Stimulated activated CD8-positive, alpha-beta memory T cell treated with anti-CD3 and anti-CD28 coated beads, Interleukin-15, amount 100 ng/mL, for 4 hours (primary cell): ENCODE measurements at places on chromosomes 13 and 19.

DNA sequence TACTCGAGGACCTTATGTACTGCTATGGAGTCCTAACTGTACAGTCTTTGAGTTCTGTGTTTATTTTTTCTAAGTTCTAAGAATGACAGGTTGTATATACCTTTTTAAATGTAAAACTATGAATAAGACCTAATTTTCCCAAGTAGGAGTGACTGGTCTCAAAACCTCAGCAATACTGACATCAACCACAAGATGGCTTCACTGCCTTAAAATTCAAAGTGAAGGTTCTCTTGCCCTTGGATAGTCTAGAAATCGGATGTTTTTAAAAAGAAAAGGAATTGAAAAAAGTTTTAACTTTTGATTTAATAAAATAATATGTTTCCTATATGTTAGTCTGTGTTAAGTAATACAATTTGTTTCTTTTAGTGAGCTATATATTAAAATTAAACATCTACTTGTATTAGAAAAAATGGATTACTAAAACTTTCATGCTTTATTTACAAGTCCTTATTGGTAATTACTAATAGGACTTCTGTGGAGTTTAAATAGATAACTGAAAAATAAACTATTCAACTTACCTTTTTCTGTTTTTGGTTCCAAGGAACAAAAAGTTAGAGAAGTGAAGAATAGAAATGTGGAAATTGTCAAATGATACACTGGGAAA, 52.0 kb downstream of the TDRD3 start:
- no peak for DNase-seq

DNA sequence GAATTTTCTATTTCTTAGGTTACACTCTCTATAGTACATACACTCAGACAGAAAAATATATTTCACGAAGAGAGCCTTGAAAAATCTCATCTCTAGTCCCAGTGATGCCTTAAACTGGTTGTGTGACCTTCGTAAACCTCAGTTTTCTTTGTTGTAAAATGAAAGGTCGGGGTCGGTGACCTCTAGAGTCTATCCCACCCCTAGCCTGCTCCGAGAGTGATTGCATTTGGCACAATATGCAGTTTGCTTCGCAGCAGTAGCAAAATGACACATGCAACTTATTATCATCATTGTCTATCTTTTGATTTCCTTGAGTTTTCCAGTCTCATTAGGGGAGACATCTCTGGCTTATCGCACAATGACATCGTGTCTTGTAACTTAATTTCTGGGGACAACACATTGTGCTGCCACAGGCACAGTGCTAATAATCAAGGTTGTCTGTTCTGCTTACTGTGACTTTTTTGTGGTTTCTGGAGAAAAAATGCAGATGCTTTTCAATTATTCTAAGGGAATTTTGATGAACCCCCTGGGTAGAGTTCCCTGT, 115.0 kb downstream of the GGACT start:
- no peak for DNase-seq

DNA sequence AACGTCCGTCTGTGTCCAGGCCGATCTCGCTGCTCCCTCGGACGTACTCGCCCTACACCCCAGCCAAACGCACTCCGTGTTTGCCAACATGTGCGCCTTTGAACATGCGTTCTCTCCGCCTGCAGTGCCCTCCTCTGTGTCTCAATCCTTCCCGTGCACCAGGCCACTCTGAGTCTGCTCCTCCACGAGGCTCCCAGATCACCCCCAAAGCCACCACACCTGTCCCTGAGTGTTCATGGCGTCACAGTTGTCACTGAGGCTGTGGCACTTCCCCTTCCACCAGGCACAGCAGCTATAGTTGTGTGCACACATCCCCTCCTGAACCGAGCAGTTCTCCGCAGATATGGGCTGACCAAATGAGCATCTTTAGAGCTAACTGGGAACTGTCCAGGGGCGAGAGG, 35.6 kb downstream of the RASA3 start:
- no peak for DNase-seq

GRCh38 chr13:104140552-104140951, 1074.3 kb upstream of the SLC10A2 start:
- DNase-seq: no peak
